ENCODE measurements at places on chromosomes 1 and 21. TPM values are rescaled to one million over a fixed set of nuclear protein-coding genes. Genes with fewer than 3 reads are reported as not detected.

DNA sequence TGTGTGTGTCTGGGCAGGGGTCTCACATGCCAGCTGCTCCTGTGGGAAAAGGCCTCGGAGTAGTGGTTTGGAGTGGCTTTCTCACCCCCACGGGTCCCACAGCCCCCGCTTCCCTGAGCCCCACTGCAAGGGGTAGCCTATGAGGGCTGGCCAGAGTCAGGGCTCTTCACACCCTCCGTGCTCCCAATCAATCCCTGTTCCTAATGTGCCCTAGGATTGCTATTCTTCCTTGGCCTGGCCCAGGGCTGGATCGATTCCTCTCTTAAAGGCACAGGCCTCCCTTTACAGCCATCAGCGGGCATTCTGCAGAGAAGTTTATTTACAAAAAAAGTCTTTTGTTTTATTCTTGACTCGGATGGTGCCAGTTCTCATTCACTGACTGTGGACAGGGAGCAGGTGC is 19.3 kb upstream of the ACTL8 start:
- H3K27me3 ChIP-seq, result peaks cover 13% of the 10 kb centered on the region
- no peaks in the 10 kb centered on the region for H3K36me3 ChIP-seq
- no peak overlapping the region for H3K4me3 ChIP-seq
- H3K27ac ChIP-seq, result no peak overlapping the region
- no peak for DNase-seq
- H3K4me1 ChIP-seq, result no peaks in the 10 kb centered on the region

The SYCP1 gene
- not detected for total RNA-seq

DNA sequence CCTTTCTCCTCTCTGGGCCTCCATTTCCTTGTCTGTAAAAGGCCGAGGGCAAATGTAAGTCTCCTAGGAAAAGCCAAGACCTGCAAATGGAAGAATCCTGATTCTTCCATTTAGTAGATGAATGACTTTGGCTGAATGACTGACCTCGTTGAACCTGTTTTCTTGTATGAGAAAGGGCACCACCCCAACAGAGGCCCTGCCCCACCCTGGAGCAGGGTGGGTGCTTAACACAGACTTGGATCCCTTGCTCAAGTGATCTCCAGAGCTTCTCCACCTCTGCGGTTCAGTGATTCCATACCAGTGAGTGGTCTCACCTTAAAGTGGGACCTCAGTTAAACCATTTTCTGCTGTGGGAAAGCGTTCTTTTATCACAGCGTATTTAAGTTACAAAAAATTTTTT is 39.0 kb upstream of the GUCA2B start:
- H3K4me3 ChIP-seq, result no peak overlapping the region
- no peak overlapping the region for H3K27ac ChIP-seq
- H3K4me1 ChIP-seq, result no peaks in the 10 kb centered on the region
- no peak for DNase-seq
- peaks cover 28% of the 10 kb centered on the region for H3K27me3 ChIP-seq
- no peaks in the 10 kb centered on the region for H3K36me3 ChIP-seq

The TMEM79 gene
- total RNA-seq, result 8.1 TPM

The PRKCZ gene
- total RNA-seq, result 20.3 TPM

DNA sequence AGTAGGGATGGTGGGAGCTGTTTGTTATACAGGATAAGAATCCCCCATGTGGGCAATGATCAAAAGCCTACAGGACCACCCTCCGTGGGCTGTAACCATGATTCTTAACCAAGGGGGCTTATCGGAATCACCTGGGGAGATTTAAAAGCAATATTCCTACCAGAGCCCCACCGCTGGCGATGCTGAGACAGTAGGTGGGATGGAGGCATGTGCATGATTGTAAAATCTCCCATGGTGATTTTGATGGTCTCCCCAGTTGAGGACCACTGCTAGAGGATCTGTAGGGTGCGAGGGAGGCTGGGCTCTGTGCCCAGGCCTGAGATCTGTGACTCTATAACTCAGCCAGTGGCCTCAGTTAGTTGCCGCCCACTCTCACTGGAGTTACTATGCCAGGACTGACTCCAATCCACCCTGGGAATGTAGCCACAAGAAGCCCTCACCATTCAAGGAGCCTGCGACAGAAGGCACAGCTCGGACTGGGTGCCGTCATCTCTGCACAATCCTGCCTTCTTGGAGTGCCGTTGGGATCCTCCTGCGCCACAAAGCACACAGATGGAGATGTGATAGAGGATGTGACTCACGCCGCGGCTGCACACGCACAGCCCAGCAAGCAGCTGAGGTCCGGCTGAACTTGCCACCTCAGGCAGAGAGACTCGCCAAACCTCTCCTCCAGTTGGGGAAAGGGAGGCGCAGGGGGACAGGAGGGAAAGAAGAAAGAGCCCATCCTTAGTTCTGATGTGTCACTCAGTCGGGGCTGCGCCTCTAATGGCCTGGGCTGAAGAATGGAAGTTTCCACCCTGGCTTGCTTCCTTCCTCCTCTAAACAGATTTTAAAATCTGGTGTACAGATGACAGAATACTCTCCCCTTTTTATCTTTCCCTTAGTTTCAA is 26.5 kb downstream of the AKNAD1 start:
- H3K27ac ChIP-seq, result peak overlapping the region; percentile 94
- peaks cover 47% of the 10 kb centered on the region for H3K4me1 ChIP-seq
- H3K36me3 ChIP-seq, result peaks cover 5% of the 10 kb centered on the region
- no peaks in the 10 kb centered on the region for H3K27me3 ChIP-seq
- peak; percentile 93 for DNase-seq

DNA sequence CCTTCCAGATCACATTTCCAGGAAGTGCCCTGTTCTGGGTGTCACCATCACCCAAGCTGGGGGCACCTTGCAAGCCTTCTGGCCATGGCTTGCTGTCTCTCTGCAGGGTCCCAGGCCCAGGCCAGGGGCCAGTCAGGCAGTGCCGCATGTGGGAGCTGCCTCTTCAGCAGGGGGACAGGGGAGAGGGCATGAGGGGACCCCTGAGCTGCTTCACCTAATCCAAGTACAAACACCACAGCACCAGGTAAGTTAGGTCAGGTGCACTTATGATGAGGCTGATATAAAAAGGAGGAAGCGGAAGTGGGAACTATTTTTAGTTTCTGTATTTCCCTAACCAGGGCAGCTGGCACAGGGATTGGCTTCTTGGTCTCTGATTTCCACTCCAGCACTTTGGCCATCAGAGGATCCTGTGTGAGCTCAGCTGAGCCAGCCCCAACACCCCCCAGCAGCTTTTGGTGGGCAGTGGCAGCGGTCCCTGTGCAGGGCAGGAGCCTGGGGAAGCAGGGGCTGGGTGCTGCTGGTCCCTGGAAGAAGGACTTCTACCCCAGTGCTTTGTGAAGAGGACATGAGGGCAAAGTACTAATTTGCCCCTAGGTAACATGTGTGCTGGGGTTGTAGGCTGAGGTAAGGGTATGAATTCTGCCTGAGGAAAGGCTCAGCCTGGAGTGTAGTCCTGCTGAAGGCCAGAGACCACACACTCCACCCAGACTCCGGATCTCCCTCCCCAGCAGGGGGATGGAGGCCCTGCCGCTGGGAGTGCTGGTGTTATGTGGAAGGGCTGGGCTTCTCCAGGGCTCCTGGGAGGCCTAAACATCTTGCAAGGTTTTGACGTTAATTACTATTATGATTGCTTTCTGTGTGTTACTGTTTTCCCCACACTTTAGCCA is 3.3 kb upstream of the PCBP3 start:
- H3K4me3 ChIP-seq, result no peak overlapping the region
- no peaks in the 10 kb centered on the region for H3K36me3 ChIP-seq
- H3K27ac ChIP-seq, result no peak overlapping the region
- H3K4me1 ChIP-seq, result no peaks in the 10 kb centered on the region
- DNase-seq, result no peak

- no peak overlapping the region for H3K4me3 ChIP-seq
- DNase-seq, result no peak
Observed at GRCh38 chr1:196071447-196071846, 536.8 kb downstream of the KCNT2 start.

DNA sequence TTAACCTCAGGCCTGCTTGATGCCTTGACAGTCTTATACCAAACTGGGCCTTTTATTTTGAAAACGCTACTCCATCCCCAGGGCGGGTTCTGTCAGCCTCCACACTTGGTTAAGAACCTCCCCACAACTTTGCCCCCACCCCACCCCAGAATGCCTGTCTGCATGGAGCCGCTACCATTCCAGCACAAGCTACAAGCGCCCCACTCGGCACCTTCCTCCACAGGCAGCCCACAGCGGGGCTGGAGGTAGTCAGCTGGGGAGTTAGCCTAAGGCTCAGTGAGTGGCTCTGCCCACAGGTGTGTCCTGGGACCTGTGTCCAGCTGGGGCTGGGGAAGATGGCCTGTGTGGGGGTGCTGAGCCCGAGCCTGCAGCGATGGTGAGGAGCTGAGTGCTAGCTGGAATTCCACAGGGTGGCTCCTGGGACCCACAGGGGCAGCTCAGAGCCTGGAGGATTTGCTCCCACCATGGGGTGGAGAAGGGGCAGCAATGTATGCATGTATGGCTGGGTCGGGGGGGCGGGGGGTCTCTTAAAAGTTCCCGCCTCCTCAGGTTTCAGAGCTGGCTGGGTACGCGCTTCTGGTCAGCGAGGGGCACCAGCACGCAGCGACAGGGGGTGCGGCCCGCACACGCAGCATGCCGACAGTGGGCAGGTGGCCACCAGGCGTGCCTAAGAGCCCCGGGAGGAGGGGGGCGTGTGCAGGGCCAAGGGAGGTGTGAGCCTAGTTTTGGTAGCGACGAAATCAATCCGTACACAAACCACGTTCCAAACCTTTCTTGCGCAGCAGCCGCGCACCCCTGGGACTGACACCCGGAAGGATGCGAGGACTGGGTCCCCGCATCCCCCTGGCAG is 917 bp downstream of the ETNK2 start:
- H3K27ac ChIP-seq, result peak overlapping the region; percentile 78

- no peak overlapping the region for H3K4me3 ChIP-seq
- no peaks in the 10 kb centered on the region for H3K36me3 ChIP-seq
- peaks cover 24% of the 10 kb centered on the region for H3K4me1 ChIP-seq
- peak; percentile 87 for DNase-seq
- no peaks in the 10 kb centered on the region for H3K27me3 ChIP-seq
- H3K27ac ChIP-seq, result no peak overlapping the region
Observed at GRCh38 chr21:38323721-38324531, 67.1 kb downstream of the KCNJ15 start.

The OR2L5 gene
- not detected for total RNA-seq

DNA sequence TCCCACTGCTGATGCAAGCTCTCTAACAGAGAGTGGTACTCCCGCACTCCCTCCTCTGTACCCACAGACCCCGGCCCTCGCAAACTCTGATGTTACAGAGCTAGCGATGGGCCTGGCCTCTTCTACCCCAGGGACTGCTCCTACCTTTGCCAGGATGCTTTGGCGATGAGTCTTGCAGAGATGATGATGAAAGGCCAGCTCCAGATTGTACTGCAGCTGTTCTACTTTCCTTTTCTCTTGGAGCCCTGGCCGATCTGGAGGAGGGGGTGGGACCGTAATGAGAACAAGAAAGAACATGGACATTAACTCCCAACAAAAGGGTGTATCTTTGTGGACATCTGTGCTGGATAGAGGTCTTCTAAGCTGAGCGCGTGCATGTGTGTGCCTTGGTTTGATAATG is 6.0 kb upstream of the LINGO4 start:
- no peaks in the 10 kb centered on the region for H3K36me3 ChIP-seq
- H3K4me1 ChIP-seq, result no peaks in the 10 kb centered on the region
- peak overlapping the region; percentile 3 for H3K27ac ChIP-seq
- H3K27me3 ChIP-seq, result peaks cover 25% of the 10 kb centered on the region

DNA sequence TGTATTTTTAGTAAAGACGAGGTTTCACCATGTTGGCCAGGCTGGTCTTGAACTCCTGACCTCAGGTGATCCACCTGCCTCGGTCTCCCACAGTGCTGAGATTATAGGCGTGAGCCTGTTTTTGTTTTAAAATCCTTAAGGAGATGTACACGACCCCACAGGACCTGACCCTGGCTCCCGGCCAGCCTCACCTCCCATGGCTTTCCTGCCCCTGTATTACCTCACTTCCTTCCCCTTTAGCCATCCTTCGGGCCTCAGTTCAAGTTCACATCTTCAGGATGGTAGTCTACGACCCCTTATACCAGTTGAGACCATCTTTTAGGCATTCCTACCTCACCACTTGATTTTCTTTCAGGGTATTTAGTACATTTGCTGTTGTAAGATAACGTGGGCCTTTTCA is 36.3 kb downstream of the TCP10L start:
- H3K36me3 ChIP-seq, result no peaks in the 10 kb centered on the region
- no peak overlapping the region for H3K4me3 ChIP-seq

The PODN gene
- total RNA-seq, result not detected

Data from MCF 10A (cell line).